Stimulated activated CD4-positive, alpha-beta T cell treated with anti-CD3 and anti-CD28 coated beads, TNF-alpha, amount 100 ng/mL, for 48 hours (primary cell): ENCODE measurements at places on chromosomes 11 and 22.

DNA sequence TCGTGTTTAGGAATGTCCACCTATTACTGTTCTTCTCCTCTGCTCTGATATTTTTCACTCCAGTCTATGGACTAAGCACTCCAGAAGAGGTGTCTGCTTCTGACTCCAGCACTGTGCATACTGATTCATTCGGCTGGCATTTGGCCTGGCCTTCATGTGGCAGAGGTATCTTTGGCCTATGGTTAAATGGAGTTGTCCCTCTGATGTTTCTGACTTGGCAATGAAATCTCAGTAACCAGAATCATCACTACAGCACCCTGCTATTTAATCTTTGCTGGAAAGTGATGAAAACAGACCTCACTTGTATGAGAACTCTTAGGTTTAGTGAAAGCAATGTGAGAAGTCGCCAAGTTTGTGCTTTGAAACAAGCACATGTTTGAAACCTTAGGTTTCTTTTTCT is 155.2 kb downstream of the MAML2 start:
- no peak for DNase-seq

DNA sequence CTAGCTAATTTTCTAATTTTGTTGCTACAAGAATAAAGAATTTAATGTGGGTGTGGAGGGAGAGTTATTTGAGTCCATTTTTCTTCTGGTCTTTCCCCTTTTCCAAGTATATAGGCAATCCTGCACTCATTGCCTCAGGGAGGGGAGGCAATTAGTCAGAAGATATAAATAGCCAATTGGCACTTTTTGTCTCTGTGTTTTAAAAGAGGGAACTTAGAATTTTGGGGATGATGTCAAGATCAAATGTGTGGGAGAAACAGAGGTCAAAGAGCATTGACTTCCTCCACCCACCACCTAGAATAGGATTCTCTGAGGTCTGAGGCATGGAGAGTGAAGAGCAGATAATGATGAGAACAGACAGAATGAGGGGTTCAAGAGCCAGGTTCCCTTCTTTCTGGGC is 120.3 kb upstream of the ZC3H12C start:
- no peak for DNase-seq

GRCh38 chr11:2510626-2511402 is 66.0 kb downstream of the KCNQ1 start:
- DNase-seq: no peak

GRCh38 chr22:26482161-26482560 is 1.4 kb downstream of the HPS4 start:
- DNase-seq: no peak

GRCh38 chr11:126370016-126370415 is 14.5 kb downstream of the ST3GAL4 start:
- no peak for DNase-seq

- no peak for DNase-seq
Observed at GRCh38 chr11:34360046-34360445, 2.2 kb upstream of the ABTB2 start.

DNA sequence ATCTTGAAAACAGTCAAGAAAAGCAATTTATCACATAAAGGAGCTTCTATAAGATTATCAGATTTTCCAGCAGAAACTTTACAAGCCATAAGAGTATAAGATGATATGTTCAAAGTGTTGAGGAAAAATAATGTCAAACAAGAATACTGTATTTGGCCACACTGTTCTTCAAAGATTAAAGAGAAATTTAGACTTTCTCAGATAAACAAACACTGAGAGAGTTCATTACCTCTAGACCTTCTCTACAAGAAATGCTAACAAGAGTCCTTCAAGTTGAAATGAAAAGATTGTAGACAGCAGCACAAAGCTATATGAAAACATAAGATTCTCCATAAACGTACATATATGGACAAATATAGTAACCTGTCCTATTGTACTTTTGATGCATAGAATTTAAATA is 8.0 kb upstream of the MTMR2 start:
- no peak for DNase-seq

DNA sequence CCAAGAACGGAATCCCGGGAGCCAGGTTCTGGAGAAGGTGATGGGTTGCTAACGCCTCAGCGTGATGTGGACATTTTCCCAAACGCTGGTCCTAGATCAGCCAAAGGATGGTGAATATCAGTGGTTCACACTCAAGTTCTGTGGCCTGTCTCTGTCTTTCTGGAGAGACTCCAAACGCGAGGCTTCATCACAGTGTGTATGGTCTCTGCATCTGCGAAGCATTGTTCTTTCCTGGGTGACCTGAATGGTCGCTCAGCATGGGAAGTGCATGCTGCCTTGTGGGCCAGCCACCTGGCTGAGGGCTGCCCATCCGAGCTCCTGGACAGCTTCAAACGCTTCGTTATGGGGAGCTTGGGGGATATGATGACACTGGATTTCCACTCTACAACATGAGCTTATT is 810.0 kb downstream of the TBC1D22A start:
- DNase-seq: no peak

GRCh38 chr11:123179586-123179985 is 15.5 kb downstream of the CLMP start:
- DNase-seq: no peak

DNA sequence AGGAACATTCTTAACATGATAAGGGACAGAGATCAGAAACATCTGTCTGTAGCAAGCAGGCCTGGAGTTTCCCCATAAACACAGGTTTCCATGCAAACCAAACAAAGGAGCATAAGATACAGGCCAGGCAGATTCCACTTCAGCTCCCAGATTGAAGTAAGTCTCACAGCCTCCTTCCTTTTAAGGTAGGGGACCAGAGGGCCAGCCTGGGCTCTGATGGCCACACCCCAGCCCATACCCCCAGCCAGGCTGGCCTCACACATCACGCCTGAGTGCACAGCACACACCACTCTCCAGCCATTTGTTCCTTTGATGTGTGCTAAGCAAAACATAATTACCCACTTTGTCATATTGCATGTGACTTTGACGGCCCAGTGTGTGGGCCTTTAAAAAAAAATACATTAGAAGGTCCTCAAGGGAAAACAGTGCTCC is 518.7 kb downstream of the NTM start:
- DNase-seq: no peak

- DNase-seq: no peak
Observed at GRCh38 chr22:45626198-45626651, 45.4 kb upstream of the ATXN10 start.

- no peak for DNase-seq
Observed at GRCh38 chr11:1942558-1943260, 4.4 kb upstream of the MRPL23 start.

- no peak for DNase-seq
Observed at GRCh38 chr22:42066126-42066761, 4.4 kb downstream of the NAGA start.

GRCh38 chr11:57639321-57640067 is 10.2 kb downstream of the YPEL4 start:
- DNase-seq: no peak

GRCh38 chr11:75246671-75247350 is 6.2 kb downstream of the TPBGL start:
- no peak for DNase-seq

- peak; percentile 61 for DNase-seq
Observed at GRCh38 chr22:25404928-25405816, 159.3 kb upstream of the GRK3 start.

DNA sequence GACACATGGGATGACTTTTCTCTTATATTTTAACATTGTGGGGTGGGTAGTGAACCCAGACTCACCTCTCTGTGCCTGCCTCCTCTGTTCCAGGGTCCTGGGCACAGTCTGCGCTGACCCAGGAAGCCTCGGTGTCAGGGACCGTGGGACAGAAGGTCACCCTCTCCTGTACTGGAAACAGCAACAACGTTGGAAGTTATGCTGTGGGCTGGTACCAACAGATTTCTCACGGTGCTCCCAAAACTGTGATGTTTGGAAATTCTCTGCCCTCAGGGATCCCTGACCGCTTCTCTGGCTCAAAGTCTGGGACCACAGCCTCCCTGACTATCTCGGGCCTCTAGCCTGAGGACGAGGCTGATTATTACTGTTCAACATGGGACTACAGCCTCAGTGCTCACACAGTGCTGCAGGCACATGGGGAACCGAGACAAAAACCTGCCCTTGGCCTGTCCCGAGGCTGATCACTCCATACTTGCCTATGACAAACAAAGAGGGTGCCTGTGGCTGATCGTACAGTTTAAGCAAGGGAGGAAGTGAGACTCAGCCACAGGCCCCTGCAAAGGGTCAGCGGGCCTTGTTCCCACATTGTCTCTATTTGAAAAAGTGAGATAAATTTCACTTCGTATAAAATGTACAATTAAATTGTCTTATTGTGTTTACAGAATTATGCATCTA is 43.7 kb upstream of the TOP3B start:
- no peak for DNase-seq

DNA sequence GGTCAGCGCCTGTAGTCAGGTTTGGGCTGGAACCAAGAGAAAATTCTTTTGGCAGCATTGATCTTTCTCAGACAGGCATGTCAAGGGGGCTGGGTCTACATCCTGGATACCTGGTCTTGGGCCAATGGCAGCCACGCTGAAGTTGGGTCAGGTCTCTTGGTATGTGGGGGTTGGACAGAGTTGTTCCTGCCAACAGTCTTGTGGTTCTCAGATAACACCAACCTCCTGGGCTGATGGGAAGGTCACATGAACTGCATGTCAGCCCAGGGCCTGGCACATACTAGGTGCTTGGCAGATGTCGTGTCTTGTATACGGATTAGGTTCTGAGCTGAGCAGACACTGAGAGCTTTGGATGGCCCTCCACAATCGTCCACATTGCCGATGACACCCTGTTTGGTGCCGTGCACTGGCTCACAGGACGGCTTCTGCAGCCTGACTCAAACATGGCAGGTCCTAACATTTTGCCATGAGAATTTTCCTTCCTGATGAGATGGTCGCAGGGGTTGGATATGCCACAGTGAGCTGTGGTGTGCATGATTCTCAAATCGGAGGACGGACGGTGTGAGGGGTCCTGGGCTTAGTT is 42.0 kb downstream of the FBLN1 start:
- DNase-seq: no peak

GRCh38 chr11:72350752-72351151 is 83.6 kb downstream of the CLPB start:
- DNase-seq: no peak

DNA sequence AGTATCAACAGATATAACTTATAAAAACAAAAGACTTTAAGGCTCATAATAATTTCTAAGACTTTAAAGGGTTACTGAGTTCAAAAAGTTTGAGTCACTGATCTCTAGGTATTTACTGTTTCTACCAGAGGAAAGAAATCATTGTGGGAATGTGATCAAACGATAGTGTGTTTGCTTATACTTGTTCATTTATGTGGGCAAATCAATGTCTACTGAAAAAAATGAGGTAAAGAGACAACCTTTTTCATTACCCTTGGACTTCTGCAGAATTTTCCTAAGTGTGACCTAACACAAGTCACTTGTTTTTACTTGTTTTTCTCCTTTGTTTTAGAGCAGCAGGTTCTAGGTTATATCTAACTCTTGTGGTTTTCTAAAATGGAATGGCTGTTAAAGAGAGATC is 65.4 kb downstream of the PRR5L start:
- no peak for DNase-seq

DNA sequence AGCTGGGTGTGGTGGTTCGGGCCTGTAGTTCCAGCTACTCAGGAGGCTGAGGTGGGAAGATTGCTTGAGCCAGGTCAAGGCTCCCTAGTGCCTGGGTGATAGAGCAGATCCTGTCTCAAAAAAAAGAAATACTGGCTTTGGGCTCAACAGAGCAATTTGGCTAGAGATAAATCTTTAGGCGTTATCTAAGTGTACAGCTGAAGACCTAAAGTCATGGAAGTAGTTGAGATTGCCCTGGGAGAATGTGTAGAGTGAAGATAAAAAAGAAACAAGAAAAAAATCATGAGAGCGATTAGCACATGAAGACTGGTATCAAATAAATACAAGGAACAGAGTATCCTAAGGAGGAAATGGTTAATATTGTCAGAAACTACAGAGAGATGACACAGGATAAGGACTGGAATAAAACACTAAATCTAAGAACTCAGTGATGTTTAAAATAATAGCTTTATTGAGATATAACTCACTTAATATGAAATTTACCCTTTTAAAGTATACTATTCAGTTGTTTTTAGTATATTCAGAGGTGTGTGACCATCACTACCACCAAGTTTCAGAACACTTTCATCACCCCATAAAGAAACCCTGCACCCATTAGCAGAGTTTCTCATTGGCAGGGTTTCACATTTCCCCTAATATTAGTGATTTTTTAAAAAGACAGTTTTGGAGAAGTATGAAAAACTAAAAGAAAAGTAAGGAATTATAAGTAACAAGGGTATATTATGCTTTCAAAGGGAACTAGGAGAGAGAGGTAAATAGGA is 20.7 kb downstream of the PIK3C2A start:
- DNase-seq: no peak

GRCh38 chr11:36008584-36008983 is 64.7 kb downstream of the LDLRAD3 start:
- DNase-seq: no peak

- DNase-seq: peak; percentile 66
Observed at GRCh38 chr11:123061403-123062157, at the start of gene HSPA8. TSS of gene HSPA8 (minus strand) at chr11:123062136. CDS start at chr11:123061324, 812 bp downstream.

DNA sequence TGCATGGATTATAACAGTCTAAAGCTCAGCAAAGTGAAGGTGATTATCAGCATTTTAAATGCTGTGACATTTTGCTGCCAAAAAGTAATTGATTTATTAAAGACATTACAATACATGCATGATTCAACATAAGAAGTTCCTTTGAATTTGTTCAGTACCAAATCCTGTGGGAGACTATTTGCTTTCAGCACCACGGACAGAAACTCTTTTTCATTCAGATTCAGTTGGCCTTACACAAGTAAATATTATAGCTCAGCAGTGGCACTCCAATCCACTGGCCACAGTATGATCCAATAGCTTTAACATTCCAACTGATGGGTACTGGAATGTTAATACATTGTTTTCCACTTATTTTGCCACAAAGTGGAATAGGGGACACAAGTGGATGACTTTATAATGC is 806.7 kb downstream of the NTM start:
- no peak for DNase-seq

- DNase-seq: no peak
Observed at GRCh38 chr22:39748877-39749276, 144.7 kb downstream of the ENTHD1 start.
